ENCODE measurements at places on chromosomes 16 and 17. TPM values are rescaled to one million over a fixed set of nuclear protein-coding genes. Genes with fewer than 3 reads are reported as not detected.

GRCh38 chr16:9357829-9358228 is 266.4 kb downstream of the HAPSTR1 start:
- no peak for DNase-seq

Gene FOXC2
- 1.4 TPM for total RNA-seq

DNA sequence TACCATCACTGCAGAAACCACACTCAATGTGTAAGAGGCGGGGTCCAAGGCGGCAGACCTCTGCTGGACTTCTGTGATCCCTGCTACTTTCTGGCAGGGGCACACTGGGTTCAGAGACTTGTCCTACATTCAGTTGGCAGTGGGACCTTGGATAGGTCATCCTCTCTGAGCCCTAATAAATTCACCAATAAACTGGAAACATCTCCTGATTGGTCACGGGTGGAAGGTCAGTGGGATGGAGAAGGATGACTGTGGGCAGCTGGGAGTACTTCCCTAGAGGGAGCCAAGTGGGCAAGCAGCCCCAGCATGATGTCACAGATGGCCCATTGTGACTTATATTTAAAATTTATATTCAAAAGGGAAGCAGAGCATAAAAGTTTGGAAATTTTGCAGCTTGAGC is 49.7 kb downstream of the RNF112 start:
- DNase-seq: no peak

GRCh38 chr16:67237396-67238277 is 9.6 kb downstream of the FHOD1 start:
- peak; percentile 65 for DNase-seq

Gene SUPT6H
- 41.0 TPM for total RNA-seq

- DNase-seq: peak; percentile 23
Observed at GRCh38 chr17:80445726-80446110, 30.7 kb downstream of the NPTX1 start.

Gene UNC13D
- 10.7 TPM for total RNA-seq

DNA sequence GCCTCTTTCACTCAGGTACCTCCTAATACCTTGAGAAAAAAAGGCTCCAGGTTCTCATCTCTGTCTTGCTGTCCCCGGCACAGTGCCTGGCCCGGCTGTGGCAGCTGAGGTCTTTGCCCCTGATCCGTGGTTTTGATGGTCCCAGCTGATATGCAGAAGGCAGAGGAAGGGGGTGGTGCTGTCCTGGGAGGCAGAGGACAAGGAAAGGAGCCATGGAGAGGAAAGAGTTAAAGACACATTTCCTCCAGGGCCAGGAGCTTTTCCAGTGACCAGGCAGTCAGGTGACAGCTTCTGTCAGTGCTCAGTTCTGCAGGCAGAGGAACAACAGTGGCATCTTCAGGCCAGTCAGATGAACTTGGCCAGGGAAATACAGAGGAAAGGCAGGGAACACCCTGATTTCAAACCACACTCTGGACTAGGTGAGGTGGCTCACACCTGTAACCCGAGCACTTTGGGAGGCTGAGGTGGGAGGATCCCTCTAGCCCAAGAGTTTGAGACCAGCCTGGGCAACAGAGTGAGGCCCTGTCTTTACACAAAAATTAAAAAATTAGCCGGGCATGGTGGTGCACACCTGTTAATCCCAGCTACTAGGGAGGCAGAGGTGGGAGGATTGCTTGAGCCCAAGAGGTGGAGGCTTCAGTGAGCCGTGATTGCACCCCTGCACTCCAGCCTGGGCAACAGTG is 3.3 kb upstream of the COG1 start:
- DNase-seq: no peak

- DNase-seq: no peak
Observed at GRCh38 chr16:14339694-14340093, 268.6 kb downstream of the MRTFB start.

GRCh38 chr17:59963738-59964481 is 630 bp downstream of the RNFT1 start:
- no peak for DNase-seq

GRCh38 chr17:79034931-79035485 is 11.0 kb downstream of the C1QTNF1 start:
- no peak for DNase-seq

DNA sequence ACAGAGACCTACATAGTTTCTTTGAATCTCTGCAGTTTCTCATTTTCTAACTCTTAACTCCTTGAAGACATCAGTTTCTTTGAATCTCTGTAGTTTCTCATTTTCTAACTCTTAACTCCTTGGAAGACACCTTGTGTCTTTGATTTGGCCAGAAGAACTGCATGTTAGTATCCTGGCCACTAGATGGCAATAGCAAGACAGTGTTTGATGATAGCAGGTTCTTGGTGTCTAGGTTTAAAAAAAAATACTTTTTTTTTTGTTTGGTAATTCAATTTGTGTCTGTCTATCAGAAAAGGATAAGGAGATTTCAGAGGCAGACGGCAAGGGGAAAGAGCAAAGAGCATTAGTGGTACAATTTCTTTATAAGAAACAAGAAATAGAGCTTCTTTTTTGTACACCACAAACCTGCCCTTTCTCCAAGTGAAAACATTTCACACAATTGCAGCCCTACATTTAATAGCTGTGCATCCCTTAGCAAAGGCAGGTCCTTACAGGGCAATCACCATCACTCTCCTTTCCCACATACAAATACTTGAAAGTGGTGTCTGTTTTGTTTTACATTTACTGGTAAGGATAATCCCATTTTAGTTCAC is 1324.9 kb upstream of the CDH8 start:
- DNase-seq: no peak

- no peak for DNase-seq
Observed at GRCh38 chr16:27319257-27319965, 5.6 kb downstream of the IL4R start.

DNA sequence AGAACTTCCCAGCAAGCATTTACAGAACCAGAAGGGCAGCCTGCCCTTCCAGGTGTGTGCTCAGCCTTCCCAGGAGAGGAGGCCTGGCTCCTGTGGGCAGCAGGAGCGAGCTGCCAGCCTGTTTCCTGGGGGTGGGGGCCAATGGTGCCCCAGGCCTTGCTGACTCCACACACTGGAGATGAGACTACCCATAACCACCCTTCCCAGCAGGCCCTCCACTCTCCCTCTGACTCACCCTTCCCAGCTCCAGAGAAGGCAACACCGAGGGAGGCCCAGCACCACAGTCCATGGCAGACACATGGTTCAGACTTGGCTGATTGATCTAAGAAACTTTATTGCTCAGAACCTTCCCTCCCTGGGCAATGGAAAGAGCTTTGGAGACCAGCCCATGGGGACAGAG is 1.8 kb upstream of the PRSS53 start:
- DNase-seq: peak; percentile 54

Gene TMEM238L
- not detected for total RNA-seq

GRCh38 chr16:61146429-61146828 is 889.8 kb downstream of the CDH8 start:
- DNase-seq: no peak

Gene MEFV
- 1.1 TPM for total RNA-seq

DNA sequence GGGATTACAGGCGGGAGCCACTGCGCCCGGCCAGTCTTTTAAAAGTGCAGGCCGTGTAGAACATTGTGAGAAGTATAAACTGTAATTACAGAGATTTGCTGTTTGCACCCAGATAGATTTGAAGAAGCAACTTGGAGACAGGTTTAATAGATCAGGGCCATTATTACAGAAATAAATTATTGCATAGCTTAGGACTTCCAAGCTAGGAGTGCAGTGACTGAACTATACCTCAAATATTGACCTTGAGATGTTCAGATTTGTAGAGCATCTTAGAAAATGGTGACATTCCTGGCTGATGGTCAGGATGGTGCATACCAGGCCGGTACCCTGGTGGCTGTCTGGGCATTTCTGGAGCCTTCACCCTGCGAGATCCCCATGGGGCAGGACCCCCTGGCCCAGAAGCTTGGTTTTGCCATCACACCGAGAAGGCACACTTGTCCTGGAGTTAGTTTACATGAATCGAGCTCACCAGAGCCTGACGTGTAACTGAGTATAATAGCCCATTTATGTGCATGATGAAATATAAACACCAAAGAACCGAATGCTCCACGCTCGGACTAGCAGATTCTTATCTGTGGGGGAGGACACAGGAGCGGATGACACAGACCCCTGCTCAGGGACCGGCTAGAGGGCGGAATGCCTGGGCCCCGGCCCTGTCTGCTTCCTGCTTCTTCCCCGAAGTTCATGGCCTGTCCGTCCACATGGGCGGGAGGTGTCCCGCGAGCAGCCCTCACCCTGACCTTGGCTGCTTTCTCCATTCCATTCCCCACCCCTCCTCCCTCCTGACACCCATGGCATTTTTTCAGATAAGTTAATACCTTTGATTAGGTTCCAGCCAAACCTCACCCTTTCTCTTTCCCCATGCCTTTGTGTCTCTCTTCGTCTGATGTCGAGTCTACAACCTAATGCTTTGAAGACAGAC is 32.1 kb downstream of the CCDC40 start:
- DNase-seq: peak; percentile 66

DNA sequence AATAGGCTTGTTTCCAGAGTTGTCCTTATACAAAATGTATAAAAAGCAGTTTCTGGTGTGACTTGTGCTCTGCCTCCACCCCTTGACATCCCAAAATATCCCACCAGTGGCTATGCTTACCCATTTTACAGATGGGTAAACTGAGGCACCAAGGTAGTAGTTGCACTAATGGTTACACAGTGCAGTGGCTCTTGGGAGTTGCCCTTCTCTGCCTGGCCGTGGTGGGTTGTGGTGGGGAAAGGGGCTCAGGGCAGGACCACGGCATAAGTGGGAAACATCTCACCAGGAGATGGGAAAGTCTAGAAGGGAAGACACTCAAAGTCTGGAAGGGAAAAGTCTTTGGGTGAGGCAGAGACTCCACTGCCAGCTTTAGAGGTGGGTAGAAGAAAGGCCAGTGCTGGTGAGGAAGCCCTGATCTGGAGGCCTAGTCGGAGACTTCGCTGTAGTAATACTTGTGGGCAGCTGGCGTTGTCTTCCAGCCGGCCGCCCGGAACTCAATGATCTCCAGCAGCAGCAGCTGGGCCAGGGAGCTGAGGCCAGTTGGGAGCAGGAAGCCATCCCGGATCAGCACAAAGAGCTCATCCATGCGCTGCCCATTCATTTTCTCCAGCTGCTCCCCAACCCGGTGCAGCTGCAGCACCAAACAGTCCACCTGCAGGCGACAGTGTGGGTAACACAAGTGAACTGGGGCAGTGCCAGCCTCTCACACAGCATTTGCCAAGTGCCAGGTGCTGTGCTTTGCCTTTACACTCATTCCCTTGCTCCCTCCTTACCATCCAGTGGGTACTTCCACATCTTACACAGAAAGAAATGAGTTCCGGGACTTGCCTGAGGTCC is 4.5 kb downstream of the MIF4GD start:
- DNase-seq: no peak

- DNase-seq: no peak
Observed at GRCh38 chr16:3656491-3657468, 2.3 kb downstream of the DNASE1 start.

Gene CSH1
- not detected for total RNA-seq

DNA sequence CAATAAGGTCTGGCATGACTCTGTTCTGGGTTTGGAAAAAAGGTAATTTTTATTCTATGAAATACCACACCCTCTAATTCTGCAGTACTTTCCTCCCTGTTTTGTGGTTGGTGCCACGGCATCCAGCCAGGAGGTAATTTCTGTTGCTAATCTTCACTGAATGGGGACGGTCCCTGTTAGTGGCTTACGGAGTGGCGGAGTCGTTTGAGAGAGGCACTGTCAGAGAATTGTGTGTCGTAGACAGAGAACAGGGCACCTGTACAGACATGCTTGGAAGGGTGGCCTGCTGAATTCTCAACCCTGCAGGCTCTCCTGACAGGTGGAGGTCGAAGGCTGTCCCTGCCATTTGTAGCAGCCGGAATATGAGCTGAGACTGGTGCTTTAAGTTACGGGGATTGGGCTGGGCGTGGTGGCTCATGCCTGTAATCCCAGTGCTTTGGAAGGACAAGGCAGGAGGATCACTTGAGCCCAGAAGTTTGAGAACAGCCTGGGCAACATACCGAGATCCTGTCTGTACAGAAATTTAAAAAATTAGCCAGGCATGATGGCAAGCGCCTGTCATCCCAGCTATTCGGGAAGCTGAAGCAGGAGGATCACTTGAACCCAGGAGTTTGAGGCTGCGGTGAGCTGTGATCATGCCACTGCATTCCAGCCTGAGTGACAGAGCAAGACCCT is 33.2 kb downstream of the EEF2K start:
- no peak for DNase-seq

GRCh38 chr16:64153718-64154117 is 968.1 kb downstream of the CDH11 start:
- no peak for DNase-seq

DNA sequence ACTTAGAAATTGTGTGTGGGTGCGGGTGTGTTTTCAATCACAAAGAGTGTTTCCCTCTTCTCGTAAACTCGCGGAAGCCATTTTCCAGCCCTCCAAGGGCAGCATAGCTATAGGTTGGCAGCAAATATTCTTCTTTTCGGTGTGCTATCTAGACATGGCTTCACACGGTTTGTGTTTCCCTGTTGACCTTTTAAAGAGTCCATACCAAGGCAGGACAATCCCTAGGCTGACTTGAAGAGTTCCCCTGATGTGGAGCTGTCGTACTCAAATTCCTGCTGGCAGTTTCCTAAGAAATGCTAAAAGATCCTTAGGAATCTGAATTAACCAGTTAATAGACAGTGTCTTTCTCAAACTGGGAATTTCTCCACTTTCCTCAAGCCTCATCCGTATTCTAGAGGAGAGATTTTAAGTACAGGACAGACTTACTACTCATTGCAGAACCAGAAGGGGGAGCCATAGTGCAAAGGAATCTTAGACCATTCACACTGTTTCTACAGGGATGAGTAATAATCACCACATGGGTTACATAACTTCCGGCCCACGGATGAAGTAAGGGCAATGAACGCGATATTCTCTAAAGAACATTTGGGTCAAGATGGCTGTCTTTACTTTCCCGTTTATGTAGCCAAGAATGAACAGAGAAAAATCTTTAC is 288.6 kb upstream of the ELAC2 start:
- DNase-seq: no peak

Gene CACNG5
- total RNA-seq: not detected

- no peak for DNase-seq
Observed at GRCh38 chr16:57013902-57014301, 24.5 kb downstream of the NLRC5 start.

GRCh38 chr16:525520-526180 is 1.9 kb upstream of the CAPN15 start:
- DNase-seq: no peak

DNA sequence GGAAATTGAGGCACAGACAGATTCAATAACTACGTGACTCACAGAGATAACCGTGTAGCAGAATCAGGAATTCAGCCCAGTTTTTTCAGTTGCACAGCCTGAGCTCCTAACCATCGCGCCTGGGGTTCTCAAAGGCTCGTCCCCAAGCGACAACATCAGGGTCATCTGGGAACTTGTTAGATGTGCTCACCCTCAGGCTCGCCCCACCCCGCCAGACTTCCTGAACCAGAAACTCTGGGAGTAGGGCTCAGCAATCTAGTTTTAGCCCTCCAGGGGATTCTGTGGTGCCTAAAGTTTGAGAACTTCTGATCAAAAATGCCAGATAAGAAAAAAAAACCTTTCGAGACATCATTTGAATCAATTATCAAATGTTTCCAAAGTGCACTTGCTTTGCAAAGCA is 559.8 kb downstream of the WWOX start:
- no peak for DNase-seq
